ENCODE measurements at places on chromosomes 2 and 18.

- peak; percentile 19 for DNase-seq
Observed at GRCh38 chr2:19574778-19575260, 216.4 kb upstream of the OSR1 start.

GRCh38 chr2:96157649-96158553 lies 12.7 kb upstream of the DUSP2 start:
- DNase-seq = no peak

DNA sequence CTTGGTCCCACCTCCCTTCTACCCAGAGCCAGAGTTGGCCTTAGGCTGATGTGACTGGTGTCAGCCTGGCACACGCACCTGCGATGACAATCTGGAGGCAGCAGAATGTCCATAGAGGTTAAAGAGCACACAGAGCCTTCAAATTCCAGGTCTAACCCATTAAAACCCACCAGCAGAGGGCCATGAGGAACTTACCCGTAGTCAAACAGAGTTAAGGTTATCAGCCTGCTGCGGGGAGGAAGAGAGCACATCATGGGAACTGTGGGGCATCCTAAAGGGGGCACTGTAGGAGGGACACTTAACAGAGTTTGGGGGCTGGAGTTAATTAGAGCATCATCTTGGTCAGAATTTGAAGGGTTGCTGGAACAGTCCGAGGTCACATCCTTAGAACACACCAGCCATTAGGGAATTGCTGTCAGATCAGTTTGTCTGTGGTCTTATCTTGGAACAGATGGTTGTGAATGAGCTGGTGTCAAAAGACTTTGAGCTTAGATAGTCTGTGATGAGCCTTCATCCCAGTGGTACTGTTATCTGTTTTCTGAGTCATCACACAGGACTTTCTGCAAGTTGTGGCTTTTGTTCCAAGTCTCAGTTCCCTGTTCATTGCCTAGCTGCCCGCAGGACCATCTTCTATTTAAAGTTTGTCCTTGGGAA lies 248.6 kb downstream of the LOXHD1 start:
- DNase-seq = no peak

GRCh38 chr2:86044045-86044444 lies 61.6 kb downstream of the POLR1A start:
- no peak for DNase-seq

DNA sequence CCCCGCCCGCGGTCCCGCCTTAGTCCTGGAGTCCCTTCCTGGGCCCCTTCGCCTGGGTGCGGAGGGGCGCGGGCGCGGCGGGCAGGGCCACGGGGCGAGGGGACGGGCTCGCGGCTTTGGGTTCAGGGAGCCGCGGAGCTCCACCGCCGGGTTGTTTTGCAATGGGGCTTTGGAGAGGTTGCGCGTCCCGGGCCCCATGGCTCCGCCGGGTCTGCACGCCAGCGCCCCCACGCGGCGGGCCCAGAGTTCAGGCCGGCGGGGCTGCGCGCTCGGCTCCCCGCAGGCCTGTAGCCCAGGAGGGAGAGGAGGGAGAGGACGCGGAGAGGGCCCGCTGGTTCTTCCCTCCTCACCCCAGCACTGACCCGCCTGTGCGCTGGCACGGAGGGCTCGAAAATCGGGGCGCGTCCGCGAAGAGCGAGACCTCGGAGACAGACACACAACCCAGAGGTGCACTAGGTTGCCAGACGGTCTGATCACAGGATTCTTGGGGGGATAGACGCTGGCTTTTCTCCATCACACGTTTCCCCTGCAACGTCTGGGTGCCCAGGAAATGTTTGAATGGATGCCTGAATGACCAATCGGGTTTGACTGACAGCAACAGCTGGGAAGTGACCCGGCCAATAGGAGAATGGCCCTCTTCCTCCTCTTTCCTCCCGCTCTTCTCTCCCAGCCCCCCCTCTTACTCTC lies 4.9 kb upstream of the SIX2 start:
- peak; percentile 81 for DNase-seq

DNA sequence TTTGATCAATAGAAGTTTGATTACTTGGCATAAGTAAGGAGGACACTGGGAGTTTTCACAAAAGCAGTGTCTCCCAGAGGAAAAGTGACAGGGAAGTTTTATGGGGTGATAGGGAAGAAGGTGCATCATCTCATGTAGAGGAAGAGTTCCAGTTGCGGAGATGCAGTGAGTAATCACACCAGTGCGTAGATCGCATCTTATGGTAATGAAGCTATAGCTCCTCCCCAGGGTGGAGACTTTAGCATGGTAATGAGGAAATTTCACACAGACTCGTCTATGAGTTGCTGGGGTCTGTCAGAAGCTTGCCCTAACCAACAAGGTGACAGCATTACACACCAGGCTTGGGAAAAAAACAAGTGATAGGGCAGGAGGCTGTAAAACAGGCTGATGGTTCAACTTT lies 49.0 kb downstream of the KYNU start:
- DNase-seq = no peak

- no peak for DNase-seq
Observed at GRCh38 chr2:98479371-98479770, 34.7 kb downstream of the INPP4A start.

DNA sequence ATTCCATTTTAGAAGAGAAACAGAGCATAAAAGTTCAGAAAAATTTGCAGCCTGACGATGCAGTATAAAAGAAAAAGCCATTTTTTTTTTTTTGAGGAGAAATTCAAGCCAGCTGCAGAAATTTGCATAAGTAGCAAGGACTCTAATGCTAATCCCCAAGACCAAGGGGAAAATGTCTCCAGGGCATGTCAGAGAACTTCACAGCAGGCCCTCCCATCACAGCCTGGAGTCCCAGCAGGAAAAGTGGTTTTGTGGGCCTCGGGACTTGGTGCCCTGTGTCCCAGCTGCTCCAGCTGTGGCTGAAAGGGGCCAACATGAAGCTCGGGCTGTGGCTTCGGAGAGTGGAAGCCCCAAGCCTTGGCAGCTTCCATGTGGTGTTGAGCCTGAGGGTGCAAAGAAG lies 325.3 kb upstream of the HNMT start:
- no peak for DNase-seq

DNA sequence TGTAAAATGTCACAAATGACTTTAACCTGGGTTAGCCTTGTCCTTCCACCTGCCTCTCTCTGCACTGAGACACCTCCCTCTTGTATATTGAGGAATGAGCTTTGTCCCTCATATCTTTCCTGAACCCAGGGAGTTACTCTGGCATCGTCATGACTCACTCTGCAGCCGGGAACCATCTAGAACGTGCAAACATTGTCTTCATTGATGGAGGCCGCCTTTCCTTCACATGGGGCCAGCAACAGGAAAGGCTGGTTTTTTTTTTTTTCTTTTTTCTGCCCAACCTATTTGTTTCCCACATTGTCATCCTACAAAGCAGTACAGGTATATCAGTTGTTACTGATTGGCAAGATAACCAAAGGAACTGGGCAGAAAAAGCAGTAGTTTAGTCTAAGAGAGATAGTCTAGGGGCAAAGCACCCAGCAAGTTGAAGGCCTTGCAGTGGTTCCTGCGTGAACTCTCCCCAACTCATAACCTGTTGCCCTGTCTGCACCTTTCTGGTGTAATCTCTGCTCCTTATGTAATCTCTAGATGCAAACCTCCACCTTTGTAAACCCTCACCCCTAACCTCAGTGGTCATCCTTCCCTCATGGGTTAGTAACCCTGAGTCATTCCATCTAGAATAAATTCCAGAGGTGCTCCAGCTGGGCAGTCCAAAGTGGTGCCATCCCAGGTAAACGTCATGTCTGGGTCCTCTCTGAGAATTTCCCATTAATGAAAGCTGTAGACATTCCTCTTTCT lies 38.3 kb downstream of the SLC40A1 start:
- DNase-seq = no peak

GRCh38 chr2:143823876-143824275 lies 694.7 kb downstream of the ARHGAP15 start:
- DNase-seq = no peak

DNA sequence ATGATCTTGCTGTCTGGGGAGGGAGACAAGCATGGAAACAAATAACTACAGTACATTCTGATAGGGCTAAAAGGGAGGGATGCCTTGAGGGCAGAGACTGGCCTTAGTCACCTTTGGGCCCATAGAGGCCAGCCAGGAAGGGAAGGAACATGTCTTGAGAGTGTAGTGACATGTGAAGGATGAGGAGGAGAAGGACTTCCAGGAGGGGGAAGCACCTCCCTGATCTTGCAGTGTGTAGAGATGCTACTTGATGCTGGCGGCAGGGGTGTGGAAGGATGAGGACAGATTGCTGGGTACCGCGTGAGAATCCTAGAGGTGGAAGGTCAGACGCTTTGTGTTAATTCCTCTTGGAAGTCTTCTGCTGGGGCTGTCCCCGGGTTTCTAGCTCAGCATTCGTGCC lies 13.1 kb downstream of the TET3 start:
- DNase-seq = no peak

DNA sequence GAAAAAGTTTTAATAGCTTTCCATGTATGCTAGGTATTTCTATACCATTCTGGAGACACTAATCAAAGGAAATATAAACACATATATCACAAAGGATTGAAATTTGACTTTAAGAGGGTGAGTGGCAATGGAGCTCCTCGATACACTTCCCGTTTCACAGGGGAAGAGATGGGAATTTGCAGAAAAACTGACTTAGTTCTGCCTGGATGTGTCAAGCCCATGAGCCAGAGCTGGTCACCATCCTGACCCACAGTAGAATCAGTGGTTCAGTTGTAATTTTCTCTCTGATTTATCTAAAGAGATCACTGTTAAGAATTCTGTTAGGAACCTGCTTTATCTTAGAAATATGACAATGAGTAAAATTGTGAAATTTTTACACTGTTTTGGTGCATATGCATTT lies 34.2 kb downstream of the PLCL1 start:
- DNase-seq = no peak

- DNase-seq = no peak
Observed at GRCh38 chr2:231727621-231728020, 19.3 kb downstream of the PTMA start.

DNA sequence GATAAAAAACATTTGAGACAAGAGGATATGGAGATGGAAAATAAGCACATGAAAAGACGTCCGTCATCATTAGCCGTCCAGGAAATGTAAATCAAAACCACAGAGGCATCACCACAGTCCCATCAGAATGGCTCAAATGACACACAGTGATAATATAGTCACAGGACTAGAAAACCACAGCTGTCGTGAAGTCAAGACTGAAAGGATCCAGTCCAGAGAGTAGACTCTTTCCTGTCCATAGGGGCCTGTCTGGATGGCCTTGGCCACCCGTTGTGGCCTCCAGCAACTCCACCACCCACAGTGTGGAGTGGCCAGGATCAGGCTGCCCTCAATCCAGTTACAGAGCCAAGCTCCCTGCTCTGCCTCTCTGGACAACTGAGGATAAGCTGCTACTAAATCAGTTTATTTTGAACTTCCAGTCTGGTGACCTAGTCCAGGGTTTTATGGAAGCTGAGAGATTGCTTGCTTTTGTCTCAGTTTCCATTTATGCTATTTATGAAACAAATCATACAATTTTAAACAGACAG lies 60.4 kb downstream of the RHOB start:
- no peak for DNase-seq

GRCh38 chr2:121501031-121501430 lies 29.6 kb upstream of the RNU4ATAC start:
- no peak for DNase-seq

GRCh38 chr18:43661570-43661969 lies 384.3 kb upstream of the SYT4 start:
- DNase-seq = peak; percentile 3

- no peak for DNase-seq
Observed at GRCh38 chr18:57635003-57635822, 13.6 kb upstream of the NARS1 start.

DNA sequence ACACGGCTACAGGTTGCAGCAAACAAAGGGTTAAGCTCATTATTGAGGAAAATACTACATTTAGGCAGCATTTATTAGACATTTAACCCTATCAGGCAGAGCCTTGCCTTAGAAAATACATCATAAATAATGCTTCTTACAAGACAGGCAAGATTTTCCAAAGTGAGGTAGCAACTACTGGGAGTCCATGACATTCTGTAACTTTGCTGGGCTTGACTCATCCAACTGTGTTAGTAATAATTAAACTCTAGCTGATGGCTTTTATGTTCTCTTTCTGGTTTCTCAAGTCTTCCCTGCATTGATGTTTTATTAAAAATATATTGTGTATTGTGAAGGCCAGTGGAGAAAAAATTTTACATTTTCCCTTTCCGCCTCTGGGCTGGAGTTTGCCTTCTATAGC lies 291.3 kb downstream of the AFF3 start:
- DNase-seq = no peak

DNA sequence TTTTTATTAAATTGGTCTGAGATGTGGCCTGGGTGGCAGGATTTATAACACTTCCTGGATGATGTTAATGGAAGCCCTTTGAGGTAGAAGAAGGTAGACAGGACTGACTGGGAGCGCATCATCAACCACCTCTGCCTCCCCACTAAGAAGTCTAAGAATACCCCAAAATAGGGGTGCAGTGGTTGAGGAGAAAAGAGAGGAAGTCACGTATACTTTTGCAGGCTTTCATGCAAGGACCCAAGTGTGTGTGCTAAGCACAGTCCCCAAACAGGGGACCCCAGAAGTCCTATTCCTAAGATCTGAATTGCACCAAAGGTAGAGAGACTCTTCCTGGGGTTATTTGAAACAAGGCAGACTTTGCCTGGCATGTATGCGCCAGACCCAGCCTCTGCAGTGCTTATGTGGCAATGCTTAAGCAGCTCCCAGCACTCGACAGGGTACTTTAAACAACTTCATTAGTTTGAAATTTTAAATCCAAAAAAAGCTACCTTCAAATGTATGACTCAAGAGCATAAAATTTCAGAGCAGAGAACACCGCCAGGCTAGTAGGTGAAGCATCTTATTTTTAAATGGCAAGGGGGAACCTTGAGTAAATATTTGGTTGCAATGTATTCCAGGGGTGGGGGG lies 35.3 kb downstream of the BCL2 start:
- DNase-seq = no peak

DNA sequence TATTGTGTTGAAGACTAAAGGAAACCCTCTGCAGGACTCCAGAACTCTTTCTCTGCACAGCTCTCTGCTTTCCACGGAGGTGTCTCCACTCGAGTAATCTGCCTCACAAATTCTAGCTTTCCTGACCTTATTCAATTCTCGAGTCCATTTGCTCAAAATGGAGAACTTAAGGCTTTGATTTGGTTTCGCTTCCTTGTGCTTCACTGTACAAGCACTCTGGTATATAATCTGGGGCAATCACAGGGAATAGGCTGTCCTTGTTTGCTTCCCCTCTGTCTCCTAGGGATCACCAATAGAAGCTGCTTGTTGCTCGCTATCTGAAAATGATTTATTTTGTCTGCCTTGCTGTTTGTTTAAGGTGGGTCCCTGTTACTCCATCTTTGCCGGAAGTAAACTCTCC lies 129.1 kb upstream of the DOCK10 start:
- DNase-seq = no peak
